Right ventricle myocardium inferior (tissue), 1 donor: ENCODE measurements at places on chromosomes 7 and 10. TPM values are rescaled to one million over a fixed set of nuclear protein-coding genes. Genes with fewer than 3 reads are reported as not detected.

AKR1C8 gene
- total RNA-seq: not detected

UBTD1 gene
- total RNA-seq: 26.6 TPM

DDC gene
- not detected for total RNA-seq

HSPA12A gene
- 20.8 TPM for total RNA-seq

TFR2 gene
- total RNA-seq: 0.22 TPM

IFIT3 gene
- total RNA-seq: 7.0 TPM

NUDT1 gene
- total RNA-seq: 13.6 TPM

GHRHR gene
- total RNA-seq: not detected

CFTR gene
- 0.87 TPM for total RNA-seq

DNA sequence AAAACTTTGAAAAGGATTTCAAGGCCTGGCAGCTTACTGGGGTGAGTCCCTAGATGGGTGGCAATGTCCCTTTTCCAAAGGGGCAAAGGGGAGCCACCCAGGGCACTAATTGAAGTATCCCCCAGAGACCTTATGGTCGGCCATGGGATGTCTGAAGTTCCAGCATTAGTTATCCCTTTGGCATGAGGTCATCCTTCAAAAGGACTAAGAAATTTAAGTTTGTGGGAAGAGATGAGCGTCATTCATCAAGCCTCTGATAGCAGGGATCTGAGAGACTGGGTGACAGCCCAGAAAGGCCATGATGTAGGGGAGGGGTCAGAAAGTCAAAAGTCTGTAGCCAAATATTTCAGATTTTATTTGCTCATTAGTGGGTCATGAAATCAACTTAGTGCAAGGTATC, 195.3 kb downstream of the ZNF438 start:
- DNase-seq: no peak

- no peak for DNase-seq
These were observed 473.4 kb downstream of the PTPRN2 start for GRCh38 chr7:158114056-158114850.

DNA sequence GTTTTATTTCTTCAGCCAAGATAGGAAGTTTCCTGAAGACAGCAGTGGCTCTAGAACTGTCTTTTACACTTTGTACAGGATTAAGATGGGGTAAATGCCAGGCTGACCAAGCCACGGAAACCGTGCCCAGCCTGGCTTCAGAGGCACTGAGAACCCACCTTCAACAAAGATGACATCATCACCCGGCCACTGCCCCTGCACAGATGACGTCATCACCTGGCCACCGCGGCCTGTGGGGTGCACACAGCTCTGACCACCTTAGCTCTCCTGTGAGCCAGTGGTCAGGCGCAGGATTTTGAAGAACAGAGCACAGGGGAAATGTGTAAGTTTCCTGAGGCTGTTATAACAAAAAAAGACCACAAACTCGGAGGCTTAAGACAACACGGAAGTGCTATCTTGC, 486.4 kb upstream of the MKI67 start:
- DNase-seq: no peak

GRCh38 chr7:105408791-105409410, 20.2 kb upstream of the SRPK2 start:
- DNase-seq: no peak

- DNase-seq: no peak
These were observed 12.8 kb downstream of the LBX1 start for GRCh38 chr10:101216207-101217043.

DNA sequence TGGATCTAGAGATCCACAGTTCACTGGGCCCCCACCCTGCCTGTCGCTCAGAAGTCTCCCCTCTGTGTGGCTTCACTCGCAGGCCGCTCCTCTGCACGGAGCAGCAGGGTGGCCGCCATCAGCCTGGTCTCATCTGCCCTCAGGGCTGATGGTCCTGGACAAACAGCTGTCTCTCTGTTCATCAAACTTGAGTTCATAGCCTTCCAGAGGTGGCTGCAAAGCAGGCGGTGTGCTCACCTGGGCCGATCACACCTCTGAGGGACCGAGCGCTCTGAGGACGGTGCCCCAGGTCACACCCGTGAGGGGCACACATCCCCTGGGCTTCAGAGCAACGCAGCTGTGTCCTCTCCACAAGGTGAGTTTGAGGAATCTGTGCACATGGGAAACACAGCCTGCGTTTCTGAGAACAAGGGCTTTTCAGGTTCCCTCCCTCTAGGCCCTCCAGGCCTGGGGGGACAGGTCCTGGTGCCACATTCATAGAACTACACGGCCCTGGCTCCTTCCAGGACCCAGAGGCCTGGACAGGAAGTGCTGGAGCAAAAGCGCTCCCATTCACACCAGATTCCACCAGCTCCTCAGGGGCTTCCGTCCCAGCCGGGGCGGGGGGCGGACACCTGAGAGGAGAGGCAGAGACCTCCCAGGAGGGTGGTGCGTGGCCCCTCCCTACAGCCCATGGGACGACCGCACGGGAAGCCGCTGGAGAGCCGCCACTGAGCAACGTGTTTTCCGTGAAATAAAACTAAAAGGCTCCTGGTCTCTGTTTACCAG, 31.2 kb upstream of the FAM20C start:
- peak; percentile 21 for DNase-seq

GRCh38 chr7:41885748-41886147, 182.9 kb upstream of the INHBA start:
- no peak for DNase-seq

DNA sequence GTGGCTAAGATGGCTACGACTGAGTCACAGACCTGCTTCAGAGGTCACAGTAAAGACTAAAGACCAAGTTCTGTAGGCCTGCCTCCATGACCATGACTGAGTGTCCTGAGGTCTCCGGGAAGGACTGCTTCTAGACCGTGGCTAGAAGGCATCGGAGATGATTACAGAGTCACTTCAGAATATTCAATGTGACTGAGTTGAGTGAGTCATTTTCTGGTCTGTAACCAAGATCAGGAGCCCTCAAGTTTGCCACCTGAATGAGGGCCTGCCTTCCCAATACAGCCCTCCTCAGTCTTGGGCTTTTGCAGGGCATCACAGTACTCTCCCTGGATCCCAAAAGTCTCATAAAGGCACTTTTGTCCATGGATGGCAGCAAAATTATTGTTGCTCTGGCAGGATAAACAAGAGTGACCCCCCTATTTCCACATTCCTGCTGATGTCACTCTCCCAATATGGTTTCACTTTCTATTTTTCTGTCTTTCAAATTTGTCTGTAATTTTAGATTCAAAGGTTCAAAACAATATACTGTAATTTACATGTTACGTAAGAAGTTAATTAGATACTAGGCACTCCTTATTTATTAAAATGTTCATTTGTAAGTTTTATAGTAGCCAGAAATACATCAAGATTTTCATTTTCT, 47.7 kb upstream of the ZNF92 start:
- no peak for DNase-seq

DNA sequence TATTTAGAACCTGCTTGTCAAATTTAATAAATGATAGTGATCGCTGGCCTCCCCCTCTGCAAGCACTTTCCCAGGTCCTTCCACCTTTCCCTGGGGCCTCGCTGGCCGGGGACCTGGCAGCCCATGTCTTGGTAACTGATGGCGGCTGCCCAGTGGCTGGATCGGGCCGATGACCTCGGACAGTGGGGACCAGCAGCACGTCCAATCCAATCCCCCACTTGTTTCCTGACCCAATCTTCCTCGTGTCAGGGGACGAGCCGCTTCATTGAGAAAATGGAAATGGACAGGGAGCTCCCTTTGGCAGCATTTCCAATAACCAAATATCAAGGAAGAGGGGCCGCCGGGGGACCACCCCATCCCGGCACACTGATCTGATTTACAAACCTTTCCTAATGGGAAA, 17.2 kb downstream of the EBF3 start:
- DNase-seq: no peak

DNA sequence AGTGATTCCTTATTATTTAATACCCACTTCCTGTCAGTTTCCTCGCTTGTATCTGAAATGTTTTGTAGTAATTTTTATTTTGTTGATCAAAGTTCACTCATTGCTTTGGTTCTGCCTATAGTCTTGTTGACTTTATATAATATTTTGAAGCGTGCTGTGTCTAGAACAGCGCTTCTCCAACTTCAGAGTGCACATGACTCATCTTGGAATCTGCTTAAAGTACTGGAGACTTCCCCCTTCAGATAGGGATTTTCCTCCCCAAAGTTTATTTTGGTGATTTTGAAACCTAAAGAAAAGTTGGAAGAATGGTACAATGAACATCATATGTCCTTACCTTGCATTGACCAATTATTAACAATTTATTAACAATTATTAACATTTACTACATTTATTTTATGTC, 5.8 kb downstream of the COMTD1 start:
- no peak for DNase-seq

DNA sequence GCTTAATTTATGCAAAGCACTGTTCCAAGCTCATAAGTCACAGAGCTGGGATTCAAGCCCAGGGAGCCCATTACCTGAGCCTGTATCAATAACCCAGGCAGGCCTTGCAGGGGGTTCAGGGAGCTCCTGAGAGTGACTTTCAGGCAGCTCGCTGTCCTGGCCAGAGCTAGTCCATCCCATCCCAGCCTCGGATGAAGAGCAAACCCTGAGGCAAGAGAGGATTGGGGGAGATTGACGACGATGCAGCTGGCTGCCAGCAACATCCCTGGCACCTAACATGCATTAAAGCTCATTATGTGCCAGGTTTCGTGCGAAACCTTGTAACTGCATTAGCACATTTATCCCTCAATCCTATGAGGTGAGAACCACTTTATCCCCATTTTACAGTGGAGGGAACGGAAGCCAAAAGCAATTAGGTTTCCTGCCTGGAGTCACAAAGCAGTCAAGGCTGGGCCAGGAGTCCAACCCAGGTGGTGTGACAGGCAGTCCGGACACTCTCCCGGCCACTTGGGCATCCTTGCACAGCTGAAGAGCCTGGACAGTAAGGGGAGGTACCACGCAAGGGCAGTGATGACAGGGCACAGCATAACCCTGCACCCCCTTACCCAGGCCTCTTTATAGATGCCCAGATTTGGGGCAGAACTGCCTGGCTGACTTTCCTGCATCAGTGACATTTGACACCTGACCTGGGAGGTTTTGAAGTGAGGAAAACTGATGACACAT, 129.8 kb upstream of the CHST15 start:
- no peak for DNase-seq

DNA sequence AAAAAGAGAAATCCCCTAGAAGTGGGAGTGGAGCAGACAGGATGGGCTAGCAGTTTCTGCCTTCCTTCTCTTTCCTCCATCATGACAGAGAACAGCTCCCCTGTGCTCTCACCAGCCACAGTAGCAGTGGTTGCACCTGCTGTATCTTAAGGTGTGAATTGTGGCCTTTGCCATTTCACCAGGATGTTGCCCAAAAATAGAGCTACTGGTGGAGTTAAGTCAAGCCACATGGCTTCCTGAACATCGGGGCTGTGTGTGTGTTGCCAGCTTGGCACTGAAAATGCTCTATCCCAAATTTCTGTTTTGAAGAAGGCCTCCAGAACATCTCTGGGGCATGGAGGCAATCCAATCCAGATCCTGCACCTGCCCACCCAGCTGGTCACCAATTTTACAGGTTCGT, 348.7 kb downstream of the EXOC4 start:
- no peak for DNase-seq

DNA sequence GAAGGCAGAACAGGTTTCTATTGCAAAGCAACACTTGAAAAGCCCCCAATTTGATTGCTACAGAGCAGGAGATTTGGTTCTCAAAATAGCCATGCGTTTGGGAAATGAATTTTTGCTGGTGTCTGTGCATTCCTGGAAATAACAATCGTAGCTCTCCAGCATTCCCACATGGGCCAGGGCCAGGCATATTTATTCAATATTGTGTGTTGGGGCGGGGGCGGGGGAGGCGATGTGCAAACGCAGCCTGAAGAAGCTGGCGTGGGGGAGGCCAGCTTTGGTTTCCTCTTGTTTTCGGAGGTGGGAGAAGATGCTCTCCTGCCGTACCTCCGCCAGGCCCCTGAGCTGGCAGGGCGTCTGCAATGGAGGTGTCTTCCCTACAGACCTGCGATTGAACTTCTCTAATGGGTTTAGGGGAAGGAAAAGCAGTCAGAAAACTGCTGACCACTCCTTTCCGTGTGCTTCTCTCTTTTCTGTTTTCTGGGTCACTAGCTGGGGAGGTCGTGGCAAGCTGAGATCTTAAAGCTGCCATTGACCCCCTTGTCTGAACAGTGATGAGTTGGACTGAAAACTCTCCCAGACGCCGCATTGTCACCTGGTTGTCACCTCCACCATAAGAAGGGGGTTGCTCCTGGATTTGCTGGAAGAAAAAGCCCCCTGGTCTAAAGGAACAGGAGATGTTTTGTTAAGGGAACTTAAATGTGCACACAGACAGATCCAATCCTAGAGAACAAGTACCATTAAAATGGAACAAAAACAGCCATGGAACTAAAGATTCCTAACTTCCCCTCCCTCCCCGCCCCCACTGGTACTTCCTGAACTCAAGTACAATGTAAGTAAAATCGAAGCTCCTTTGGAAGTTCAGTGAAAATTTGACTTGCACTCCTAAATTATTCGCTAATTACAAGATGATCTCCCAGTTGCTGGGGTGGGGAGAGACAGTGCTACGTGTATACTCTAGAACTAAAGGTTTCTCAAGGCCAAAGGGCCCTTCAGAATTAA, 56.4 kb upstream of the HABP2 start:
- DNase-seq: no peak

DNA sequence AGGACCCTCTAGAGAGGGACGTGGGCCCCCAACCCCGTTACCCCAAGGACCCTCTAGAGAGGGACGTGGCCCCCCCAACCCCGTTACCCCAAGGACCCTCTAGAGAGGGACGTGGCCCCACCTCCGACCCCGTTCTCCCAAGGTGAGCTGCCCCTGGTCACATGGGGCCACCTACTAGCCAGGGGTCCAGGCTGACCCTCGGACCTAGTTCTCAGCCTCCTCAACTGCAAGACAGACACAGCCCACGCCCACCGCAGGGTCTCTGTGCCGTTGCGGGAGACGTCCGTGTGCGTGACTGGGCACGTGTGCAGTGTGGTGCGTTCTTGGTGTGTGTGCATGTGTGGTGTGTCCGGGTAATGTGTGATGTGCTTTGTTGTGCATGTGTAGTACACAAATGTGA, 21.6 kb upstream of the UTF1 start:
- peak; percentile 45 for DNase-seq

DNA sequence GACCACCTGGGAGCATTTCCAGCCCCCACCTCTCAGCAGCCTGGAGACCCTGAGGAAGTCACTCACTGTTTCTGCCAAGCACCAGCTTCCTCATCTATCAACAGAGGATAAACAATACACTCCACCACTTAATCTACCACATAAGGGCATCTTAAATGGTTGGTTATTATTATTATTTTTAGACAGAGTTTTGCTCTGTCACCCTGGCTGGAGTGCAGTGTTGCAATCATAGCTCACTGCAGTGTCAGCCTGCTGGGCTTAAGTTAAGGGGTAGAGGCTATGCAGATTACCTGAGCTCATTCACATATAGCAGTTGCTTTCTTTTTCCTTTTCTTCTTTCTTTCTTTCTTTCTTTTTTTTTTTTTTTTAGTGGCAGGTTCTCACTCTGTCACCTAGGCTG, 59.5 kb upstream of the ELN start:
- no peak for DNase-seq
